ENCODE measurements at places on chromosomes 3 and 15.

- DNase-seq, result no peak
These were observed 306.2 kb upstream of the DPPA4 start for GRCh38 chr3:109643590-109643989.

GRCh38 chr15:31843426-31844055, 186.8 kb upstream of the CHRNA7 start:
- no peak for DNase-seq

- DNase-seq, result no peak
These were observed 123.1 kb upstream of the BHLHE40 start for GRCh38 chr3:4856136-4856535.

DNA sequence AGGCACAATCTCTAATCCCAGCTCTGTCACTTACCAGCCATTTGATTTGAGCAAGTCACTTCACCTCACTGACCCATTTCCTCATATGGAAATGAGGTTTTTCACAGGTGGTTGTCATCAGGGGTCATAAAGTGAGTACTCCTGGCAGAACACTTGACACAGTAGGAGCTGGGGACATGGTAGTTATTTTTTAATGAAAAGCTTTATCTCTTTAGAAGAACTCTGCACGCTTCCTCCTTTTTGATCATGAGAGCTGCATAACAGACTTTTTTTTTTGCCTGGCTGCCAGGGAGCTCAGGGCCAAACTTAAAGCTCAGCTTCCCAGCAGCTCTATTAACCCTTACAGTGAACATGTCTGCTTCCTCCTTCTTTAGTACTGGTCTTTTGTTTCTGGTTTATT, 8.4 kb downstream of the VWA5B2 start:
- no peak for DNase-seq

DNA sequence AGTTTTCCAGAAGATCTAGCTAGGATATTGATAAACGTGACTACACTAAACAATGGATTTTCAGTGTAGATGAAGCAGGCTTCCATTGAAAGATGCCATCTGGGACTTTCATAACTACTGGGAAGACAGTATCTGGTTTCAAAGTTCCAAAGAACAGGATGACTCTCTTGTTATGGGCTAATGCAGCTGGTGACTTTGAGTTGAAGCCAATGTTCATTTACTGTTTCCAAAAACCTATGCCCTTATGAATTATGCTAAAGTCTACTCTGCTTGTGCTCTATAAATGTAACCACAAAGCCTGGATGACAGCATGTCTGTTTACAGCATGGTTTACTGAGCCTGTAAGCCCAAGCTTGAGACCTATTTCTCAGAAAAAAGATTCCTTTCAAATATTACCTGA, 245.4 kb downstream of the GBE1 start:
- DNase-seq, result no peak

- DNase-seq, result no peak
These were observed 109.6 kb downstream of the FHIT start for GRCh38 chr3:61141697-61142096.

- no peak for DNase-seq
These were observed 8.2 kb downstream of the B3GNT5 start for GRCh38 chr3:183261151-183261724.

DNA sequence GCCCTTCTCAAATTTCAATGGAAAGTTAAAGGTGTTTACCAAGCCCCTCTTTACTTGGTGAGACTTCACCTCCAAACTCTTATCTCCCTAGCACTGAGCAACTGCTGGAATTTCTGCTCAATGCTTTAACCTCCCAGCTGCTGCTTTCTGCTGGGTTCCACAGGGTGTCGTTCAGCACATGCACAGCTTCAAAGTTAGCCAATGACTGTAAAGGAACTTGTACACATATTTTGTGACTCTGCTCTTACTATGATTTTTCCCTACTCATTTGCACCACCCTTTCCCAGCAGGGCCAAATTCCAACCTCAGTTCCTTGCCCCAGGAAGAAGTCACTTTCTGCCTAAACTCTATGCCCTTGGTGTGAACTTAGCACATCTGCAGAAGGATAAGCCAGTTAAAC, 89.7 kb downstream of the ULK4 start:
- DNase-seq, result no peak

DNA sequence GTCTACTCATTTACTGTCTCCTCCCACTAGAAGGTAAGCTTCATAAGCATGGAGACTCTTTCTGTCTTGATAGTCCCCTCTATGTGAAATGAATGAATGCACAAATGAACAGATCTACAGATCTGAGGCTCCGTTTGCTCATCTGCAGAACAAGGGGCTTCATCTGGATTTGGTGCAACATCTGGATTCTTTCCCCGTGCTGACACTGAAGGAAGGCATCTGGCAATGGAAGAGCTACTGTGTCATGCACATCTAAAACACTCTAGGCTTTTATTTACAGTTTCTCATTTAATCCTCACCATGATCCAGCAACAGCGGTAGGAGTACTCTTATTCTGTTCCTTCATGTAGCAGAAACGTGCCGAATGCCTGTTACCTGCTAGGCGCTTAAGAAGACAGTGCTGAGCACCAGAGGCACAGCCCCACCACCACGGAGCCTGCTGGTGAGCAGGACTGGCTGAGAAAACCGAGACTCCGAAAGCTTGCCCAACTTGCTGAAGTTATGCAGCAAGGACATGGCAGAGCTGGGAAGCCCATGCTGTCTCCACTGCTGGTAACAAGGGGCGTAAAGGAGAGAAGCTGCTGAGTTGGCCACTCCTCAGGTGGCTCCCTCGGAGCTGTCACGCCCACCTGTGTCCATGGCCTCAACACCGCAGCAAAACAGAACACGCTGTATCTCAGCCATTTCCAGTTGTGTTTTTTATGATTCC, 31.1 kb downstream of the LSM3 start:
- DNase-seq, result no peak

- no peak for DNase-seq
These were observed 799 bp downstream of the ABI3BP start for GRCh38 chr3:100992231-100993012.

- no peak for DNase-seq
These were observed 1313.3 kb downstream of the ROBO2 start for GRCh38 chr3:78353231-78353630.

- DNase-seq, result no peak
These were observed 300.0 kb upstream of the CTNNB1 start for GRCh38 chr3:40899286-40899712.

GRCh38 chr15:69082021-69082502, 67.6 kb downstream of the NOX5 start:
- no peak for DNase-seq

DNA sequence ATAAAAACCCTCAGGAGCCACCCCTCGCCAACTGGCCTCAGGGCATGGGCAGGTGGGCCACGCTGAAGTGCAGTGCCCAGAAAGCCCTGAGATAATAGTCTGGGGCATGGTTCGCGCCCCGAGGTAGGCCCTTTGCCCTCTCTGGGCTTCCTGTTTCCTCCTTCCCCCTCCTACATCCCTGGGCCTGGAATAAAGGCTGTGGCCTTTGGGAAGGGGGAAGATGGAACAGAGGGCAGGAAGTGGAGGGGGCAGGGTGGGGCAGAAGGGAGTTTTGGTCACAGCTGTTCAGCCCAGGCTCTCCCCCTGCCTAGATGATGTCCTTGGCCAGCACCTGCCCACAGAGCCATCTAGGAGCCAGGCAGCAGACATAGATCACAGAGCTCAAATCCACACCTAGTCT, 11.3 kb downstream of the CSRNP1 start:
- no peak for DNase-seq

- no peak for DNase-seq
These were observed 141.9 kb downstream of the BBX start for GRCh38 chr3:107664614-107665013.

GRCh38 chr3:40623567-40623966, 98.8 kb downstream of the ZNF621 start:
- DNase-seq, result no peak

DNA sequence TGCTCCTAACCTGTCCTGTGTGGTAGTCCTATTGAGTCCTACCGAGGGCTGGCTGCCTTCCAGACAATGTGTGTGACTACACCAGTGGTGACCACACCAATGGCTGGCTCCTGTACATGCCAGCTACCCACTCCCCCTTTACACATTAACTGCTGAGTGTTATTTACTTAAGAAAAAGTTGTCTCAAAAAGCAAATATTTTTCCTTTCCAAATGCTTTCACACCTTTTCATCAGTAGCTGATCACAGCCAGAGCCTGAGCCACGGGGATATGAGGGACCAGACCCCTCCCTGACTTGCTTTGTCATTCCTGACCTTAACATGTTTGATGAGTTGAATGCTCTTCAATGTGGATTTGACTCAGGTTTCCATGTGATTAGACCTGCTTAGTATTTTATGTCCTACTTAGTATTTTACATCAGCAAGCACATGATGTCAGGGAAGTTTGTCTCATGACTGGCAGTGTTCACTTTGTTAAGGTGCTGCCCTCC, 29.6 kb upstream of the GREM1 start:
- DNase-seq, result no peak

DNA sequence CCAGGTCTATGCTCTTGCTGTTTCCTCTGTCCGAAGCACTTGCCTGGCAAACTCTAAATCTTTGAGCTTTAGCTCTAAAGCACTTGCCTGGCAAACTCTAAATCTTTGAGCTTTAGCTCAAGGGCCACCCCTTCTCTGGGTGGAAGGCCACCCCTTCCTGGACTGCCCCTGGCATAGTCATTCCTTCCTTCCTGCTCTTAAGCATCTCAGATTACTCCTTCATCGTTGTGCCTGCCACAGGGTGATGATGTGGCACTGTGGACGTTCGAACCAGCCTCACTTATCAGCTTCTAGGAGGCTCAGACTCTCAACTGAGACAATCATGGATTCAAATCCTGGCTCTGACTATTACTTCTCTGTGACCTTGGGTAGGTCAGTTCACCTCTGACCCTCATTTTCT, 10.5 kb upstream of the CRABP1 start:
- DNase-seq, result no peak

DNA sequence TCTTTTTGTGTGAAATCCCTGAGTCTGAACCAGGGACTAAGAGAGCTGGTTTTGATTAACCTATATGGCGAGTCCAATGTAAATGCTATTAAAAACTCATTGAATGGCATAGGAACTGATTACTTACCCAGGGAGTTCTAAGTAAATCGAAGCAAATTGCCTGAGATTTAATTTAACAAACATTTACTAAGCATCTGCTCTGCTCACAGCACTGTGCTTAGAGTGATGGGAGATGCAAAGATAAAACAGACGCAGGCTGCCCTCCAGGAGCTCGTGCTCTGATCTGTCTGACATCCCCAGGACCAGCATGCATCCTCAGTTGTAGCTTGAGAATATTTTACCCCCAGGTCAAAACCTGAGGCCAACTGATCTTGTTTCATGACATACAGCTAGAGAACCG, 247.9 kb downstream of the NR2F2 start:
- no peak for DNase-seq

- DNase-seq, result no peak
These were observed 241.7 kb upstream of the ICE2 start for GRCh38 chr15:60720493-60721256.

GRCh38 chr3:196563721-196564225, 4.6 kb downstream of the WDR53 start:
- DNase-seq, result no peak

- DNase-seq, result no peak
These were observed 6.9 kb downstream of the GFM1 start for GRCh38 chr3:158651192-158651591.

- DNase-seq, result no peak
These were observed 871 bp downstream of the MAP1A start for GRCh38 chr15:43518197-43518761.

DNA sequence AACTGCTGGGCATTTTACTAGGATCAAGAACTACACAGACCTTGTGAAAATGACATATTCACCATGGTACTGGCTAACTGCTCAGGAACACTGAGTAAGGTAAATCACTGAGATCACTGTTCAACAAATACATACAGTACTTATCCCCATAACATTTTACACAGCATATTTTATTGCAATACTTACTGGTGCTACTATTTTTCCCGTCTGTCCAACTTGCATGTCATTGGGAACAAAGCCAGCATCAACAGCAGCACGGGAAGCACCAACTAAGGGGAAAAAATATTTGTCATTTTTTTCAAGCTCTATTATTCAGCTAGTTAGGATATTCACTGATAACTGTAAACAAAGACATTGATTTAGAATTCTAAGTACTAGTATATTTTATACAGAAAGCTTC, 37.0 kb downstream of the ETFA start:
- DNase-seq, result no peak

- DNase-seq, result no peak
These were observed 71.5 kb downstream of the SSR3 start for GRCh38 chr3:156483426-156483825.

DNA sequence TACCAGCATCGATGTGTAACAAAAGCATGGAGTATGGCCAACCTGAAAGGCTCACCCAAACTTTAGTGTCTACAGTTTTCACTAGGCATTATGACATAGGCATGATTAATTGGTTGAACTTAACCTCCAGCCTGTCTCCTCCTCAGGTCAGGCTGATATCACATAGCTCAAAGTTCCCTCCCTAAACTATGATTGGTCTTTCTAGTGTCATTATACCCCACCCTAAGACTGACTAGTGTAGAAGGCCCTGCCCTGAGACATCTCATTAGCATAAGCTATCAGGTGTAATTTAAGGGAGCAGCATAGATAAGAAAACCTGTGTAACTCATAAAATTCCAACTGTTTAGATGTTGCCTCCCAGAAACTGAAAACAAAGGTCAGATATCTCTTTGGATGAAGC, 195.2 kb downstream of the ALCAM start:
- DNase-seq, result no peak

- DNase-seq, result no peak
These were observed 131.1 kb downstream of the ANO10 start for GRCh38 chr3:43490640-43491185.

- DNase-seq, result no peak
These were observed 229.8 kb downstream of the LPP start for GRCh38 chr3:188383748-188384147.

DNA sequence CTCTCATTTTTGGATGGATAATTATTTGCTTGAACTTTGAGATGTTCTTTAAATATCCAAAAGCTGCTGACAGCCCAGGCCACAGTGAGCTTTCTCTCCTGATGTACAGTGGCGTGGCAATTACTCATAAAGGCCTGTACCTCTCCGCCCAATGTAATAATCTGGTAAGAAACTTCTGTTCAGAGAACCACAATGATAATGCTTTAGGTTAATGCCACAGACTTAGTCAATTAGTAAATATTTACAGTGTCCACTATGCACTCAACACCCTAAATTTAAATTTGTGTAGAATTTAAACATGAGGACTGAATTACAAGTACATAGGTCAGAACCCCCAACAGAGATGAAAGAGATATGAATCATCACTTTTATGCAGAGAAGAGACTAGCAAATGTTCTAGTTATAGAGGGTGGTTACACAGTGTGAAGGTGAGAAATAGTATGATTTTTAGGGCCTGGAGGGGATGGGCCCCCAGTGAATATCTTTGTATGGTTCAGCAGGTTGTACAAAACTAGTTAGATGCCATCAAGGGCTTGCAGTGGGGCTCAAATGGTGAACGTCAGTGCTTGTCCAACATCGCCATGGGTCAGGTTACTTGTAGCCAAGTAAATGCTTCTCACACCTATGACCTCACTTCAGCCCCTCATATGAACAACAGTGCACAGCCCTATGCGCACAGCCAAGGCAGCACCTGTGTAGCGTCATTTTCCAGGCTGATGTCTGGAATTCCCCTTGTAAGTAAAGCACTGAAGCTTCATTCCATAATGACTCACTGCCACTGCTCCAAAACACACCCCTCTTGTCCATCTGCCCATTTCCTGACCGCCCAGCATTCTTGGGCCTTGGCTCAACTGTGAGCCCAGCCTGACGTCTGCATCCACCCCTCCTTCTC, 13.3 kb downstream of the ABHD2 start:
- no peak for DNase-seq

Measured in left renal pelvis (tissue), 4 donors.